ENCODE measurements at places on chromosomes 7 and 10.

DNA sequence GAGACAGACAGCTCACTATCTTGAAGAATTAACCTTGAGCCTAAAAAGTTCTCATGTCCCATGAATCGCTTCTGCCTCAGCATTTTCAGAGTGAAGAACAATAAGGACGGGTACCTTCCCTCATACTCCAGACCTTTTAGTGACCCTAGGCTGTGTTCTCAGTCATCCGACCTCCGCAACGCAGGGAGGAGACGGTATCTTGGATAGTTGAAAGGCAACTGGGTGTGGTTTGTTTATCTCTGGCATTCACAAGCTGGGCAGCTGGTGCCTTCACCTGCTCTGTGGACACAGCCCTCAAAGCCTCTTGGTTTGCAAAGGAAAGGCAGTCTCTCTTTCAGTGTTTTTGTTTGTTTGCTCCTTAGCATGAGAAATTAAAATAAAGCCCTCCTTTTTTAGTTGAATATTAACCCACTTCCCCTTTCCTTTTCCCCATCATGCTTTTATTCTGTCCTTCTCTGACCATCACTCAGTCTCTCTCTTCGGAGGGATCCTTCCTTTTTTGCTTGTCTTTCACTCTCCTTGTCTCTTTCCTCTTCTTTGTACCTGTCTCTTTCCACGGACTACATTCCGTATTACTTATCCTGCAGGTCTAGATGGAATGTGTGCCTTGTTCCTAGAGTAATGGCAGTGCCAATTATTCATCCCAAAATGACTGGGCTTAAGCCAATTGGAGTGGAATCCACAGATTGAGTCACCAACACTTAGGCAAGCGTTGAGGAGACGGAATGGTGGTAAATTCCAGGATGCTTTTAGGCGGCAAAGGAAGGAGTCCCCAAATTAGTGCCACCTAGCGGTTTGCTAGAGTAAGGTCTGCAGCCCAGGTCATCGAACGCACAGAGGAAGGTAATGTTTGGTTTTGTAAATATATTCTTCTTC is 45.8 kb downstream of the PRR15 start:
- DNase-seq = no peak

- no peak for DNase-seq
Observed at GRCh38 chr10:75441196-75441595, 9.8 kb downstream of the LRMDA start.

GRCh38 chr7:107810626-107811025 is 7.6 kb upstream of the SLC26A3 start:
- no peak for DNase-seq

GRCh38 chr10:77686096-77686495 is 48.5 kb upstream of the KCNMA1 start:
- no peak for DNase-seq

DNA sequence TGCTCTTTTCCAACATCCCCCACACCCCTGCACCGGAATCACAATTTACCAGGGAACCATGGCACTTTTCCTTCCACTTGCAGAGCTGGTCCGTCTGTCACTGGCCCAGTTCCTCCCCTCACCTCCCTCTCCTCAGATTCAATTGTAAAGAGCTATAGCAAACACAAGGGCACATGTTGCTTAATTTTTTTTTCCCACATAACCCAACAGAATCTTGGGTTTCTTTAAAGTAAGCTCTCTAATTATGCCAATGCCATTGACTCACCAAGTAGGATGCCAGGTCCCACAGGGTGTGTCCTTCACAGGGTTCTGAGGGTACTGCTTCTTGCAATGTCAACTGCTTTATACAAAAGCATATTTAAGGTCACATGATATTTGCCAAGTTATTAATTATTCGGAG is 262.2 kb downstream of the AUTS2 start:
- no peak for DNase-seq

DNA sequence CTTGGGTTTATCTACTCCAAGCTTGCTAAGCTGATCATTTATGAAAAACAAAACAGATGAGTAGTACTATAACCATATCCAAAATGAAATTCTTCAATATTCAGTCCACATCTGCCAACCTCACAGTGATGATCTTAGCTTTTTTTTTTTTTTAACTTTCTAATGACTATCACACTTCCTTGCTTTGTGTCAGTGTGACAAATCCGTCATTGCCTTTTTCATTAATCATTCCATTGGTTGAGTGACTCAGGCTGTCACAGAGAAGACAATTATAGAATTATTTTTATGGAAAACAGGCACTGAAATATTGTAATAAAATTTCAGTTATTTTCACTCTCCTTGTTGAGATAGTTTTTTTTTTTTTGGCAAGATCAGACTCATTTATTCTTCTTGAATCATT is 70.7 kb downstream of the CPVL start:
- DNase-seq = no peak

DNA sequence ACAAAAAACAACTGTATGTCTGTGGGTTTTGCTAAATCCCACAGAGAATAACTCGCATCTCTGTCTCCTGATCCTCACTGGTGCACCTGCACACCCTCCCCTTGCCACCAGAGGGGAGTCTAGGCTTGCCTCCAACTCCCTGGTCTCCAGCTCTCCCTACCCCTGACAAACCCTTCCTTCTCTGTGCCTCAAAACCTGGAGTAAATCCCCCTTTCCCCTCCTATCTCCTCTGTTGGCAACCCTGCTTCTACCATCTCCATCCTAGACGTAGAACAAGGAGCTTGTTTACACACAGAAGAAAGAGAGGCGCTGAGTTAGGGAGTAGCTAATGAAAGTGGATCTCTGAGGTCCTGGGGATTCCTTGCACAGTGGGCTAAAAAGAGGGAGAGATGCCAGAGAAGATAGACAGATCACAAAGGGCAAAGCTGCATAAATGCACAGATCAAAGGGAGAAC is 6.0 kb downstream of the MBLAC1 start:
- DNase-seq = peak; percentile 71

- DNase-seq = no peak
Observed at GRCh38 chr10:97228130-97228774, 42.5 kb upstream of the SLIT1 start.

GRCh38 chr7:116180302-116180701 is 30.0 kb upstream of the TES start:
- peak; percentile 4 for DNase-seq

- DNase-seq = no peak
Observed at GRCh38 chr10:120760253-120760652, 90.9 kb upstream of the WDR11 start.

- DNase-seq = no peak
Observed at GRCh38 chr10:72913287-72913686, 19.7 kb downstream of the OIT3 start.

- peak; percentile 63 for DNase-seq
Observed at GRCh38 chr7:100465702-100466311, 1.7 kb upstream of the SPACDR start.

DNA sequence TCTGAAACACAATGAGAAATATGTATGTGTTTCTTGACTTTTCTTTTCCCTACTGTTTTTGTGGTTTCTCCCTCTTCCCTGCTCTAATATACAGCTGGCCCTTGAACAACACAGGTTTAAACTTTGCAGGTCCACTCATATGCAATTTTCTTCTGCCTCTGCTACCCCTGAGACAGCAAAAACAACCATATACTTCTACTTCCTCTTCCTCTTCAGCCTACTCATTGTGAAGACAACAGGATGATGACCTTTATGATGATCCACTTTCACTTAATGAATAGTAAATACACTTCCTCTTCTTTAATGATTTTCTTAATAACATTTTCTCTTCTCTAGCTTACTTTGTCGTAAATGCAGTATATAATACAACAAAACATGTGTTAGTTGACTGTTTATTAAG is 35.0 kb upstream of the DGKB start:
- no peak for DNase-seq

DNA sequence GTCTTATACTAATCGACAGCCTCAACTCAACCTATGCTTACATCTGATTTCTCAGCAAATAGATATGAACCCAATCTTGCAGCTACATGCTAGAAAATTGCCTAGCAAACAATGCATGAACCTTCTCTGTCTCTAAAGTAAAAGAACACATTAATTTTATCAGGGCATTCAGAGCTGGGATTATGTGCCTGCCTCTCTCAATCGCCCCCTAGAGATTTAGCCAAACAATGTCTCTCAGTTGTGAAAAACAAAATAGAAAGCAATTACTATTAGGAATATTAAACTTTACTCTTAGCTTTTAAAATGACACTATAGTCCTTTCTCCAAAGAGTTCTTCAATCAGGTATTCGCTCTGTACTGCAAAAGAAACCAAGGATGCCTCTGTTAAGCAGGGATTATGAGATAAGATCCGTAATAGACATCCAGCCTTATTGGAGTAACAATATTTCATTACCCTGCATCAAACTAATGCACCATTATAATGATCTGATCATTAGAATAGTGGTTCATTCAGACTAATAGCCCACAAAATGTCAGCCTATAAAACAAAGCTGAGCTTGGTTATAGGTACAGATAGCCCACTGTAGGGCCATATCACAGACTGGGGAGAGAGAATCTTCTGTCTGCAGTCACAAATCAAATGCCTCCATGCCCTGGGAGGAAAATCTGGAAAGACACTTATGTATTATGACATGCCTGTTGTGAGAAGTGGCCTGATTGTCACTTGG is 736.9 kb downstream of the PARD3 start:
- no peak for DNase-seq

- no peak for DNase-seq
Observed at GRCh38 chr7:106895246-106895864, 30.3 kb downstream of the PIK3CG start.

DNA sequence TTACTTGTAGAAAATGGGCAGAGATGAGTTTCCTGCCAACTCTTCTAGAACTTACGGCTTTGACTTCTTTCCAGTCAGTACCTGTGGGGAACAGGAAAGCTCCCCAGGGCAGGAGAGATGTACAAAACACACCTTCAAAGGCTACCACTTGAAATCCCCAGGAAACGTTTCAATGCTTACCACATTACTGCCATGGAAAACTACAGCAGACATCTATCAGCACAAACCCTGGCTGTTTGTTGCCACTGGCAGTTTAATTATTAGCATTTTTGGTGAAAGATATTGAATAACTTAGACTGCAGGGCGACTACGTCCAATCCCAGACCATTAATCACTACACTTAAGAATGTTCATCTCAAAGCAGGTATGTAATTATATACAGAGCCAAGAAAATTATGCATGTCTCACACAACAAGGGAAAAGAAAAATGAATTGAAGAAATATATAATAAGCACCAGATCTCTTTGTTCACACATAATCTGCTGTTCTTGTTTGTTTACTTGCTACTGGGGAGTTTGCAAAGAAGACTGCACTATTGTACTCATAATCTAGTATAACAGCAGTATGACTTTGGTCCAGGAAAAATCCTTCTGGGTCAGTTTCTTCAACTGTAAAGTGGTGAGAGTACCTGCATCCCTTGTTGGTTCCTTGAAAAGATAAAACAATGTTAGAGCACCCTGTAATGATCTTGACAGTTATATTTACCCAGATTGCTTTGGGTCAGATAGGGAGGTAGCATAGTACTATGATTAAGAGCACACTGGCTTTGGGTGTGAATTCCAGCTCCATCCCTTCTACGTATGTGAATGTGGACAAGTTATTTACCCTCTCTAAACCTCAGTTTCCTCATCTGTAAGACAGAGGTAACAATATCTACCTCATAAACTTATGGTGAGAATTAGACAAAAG is 138.3 kb downstream of the DOCK4 start:
- no peak for DNase-seq

DNA sequence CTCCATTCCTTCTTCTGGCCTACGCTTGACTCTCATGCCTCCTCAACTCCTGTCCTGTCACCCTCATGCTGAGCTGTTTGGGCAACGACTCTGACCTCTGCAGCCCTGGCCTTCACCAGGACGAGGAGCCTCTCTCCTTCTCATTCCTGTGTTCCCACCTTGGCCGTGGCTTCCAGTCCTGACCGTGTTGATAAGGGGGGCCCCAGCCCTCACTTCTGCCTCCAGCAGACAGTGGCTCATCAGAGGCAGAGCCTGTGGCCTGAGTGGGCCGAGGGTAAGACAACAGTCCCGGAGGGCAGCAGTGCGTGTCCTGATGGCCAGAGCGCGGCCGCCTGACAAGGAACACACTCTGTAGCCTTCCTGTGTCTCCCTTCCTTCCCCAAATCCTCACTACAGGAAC is 61.7 kb upstream of the UBE3C start:
- no peak for DNase-seq

- DNase-seq = no peak
Observed at GRCh38 chr7:29377718-29378117, 183.1 kb downstream of the CHN2 start.

- no peak for DNase-seq
Observed at GRCh38 chr10:75269605-75270004, 33.8 kb upstream of the COMTD1 start.
